ENCODE measurements at places on chromosomes 11 and 22.

DNA sequence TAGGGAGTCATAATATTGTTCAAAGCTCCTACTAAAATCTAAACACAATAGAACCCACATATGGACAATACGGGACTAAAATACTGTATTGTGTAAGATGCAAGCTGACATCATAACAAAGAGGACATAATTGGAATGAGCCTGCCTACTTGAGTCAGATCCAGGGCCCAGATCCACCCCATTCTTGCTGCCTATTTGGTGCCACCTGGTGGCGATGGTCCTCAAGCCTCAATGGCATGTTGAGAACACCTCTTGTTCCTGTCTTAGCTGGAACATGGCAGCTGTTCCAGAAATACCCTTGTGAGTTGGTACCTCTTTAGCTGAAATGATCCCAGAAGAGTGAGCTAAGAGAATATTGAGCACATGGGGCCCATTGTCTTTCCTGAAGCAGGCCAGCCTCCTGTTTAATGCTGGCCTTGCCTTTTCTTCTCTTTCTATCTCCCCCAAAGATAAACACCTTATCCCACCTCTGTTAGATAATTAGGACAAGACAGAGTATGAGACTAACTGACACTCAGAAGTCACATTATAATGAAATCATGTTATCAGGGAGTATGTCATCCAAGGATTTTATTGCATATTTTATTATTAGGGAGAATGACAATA lies 680.9 kb upstream of the ANO5 start:
- DNase-seq = peak; percentile 67

GRCh38 chr11:76253416-76253815 lies 47.1 kb upstream of the WNT11 start:
- DNase-seq = no peak

GRCh38 chr22:34879001-34879400 lies 187.0 kb upstream of the ISX start:
- no peak for DNase-seq

GRCh38 chr11:84691830-84692229 lies 935.3 kb downstream of the DLG2 start:
- DNase-seq = no peak

- DNase-seq = no peak
Observed at GRCh38 chr11:44416776-44417175, 106.8 kb upstream of the ALX4 start.

- no peak for DNase-seq
Observed at GRCh38 chr11:57764972-57765371, 3.4 kb downstream of the CTNND1 start.

GRCh38 chr11:126575849-126576248 lies 220.4 kb downstream of the ST3GAL4 start:
- no peak for DNase-seq

- no peak for DNase-seq
Observed at GRCh38 chr11:4804280-4804679, at the start of gene OR52R1. Gene OR52R1 (minus strand): TSS chr11:4804380. CDS start chr11:4804380, 0 bp downstream.

DNA sequence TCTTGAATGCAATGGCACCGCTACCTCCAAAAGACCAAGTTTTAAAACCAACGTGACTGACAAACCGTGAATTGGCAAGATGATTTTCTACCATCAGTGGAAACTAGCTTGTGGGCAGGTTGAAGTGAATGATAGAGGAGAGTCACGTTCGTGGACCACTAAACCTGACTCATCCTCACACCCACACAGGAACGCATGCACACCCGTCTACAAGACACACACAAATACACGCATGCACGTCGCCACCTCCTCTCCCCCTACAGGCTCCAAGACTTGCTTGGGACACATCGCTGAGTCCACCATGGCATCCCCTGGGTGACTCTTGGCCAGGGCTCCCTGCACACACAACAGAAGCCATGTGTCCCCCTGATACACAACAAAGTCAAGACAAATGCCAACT lies 14.4 kb downstream of the TMPRSS6 start:
- no peak for DNase-seq

DNA sequence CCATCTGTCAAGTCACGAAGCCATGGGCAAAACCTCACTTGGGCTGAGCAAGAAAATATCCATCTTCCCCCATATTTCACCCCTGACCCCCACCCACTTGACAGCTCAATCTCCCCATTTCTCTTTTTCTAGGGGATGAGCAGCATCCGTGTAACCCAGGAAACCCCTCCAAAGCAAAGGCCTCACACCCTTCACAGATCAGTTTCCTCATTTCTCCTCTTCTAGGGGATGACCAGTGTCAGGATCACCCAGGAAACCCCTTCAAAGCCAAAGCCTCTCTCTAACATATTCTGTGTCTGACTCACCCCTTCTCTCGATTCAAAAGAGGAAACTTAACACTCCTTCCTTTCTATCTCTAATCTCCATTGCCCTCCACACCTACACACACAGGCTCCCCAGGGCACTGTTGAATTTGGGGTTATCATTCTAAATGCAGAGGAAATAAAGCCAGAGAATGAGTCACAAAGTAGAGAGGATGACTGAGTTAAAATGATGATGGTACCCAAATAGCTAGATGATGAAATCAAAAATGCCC lies 439.7 kb downstream of the BUD13 start:
- DNase-seq = no peak

DNA sequence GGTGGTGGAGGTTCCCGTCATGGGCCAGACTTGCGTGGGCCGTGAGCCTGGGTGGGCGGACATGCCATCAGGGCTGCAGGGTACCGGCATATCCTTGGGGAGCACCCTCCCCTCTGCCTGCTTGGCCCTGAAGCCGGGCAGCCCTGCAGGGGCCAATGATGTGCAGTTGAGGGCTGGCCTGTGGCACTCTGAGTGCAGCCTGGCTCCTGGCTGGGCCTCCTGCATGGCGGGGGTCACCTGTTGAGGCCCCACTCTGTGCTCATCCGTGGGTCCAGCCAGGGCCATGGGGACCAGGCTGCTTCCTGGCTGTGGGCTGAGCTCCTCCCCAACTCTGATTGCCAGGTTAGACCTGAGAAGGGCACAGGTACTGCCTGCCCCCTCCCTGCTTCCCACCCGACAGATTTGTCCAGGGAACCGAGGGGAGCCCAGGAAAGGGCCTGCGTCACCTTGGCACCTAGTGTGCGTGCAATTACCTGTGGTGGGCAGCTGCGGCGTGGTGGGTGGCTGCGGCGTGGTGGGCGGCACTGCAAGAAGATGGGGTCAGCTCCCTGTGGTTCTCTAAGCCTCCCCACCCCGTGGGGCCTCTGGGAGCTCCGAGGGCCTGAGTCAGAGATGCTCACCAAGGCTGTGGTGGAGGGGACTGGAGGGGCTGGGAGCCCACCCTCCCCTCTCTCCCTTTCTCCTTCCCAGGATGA lies 16.2 kb downstream of the MUC6 start:
- DNase-seq = no peak

DNA sequence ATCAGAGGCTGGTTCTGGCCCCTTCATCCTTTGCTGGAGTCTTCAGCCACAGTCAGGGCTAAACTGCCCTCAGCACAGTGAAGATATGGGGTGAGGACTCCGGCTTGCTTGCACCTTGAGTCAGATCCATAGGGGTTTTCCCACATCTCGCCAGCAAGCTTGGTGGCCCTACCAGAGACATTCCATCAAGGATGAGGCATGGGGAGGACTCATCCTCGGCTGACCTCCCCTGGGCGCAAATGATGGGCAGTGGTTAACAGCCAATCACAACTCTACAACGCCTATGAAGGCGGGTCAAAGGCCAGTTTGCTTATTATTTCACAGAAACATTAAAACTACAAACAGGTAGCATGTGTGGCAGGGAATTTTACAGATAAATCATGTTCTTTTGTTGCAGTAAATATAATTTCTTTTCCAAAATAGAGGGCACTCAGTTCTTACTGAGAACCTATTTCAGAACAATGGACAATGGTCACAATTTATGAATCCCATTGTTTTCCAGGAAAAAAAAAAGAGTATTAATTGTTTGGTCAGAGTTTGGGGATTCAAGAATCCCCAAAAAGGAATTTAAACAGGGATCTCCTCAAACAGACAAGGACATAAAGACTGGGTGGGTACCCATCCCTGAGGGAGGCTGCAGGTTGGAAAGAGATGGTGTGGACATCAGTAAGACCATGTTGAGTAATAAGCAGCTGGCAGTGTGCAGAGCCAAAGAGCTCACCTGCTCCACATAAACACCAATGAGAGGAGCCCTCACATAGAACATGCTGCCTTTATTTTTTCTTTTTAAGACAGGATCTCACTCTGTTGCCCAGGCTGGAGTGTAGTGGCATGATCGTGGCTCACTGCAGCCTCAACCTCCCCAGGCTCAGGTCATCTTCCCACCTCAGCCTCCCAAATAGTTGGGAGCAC lies 14.8 kb downstream of the PLAAT3 start:
- no peak for DNase-seq

- no peak for DNase-seq
Observed at GRCh38 chr11:131661132-131661531, 290.7 kb downstream of the NTM start.

DNA sequence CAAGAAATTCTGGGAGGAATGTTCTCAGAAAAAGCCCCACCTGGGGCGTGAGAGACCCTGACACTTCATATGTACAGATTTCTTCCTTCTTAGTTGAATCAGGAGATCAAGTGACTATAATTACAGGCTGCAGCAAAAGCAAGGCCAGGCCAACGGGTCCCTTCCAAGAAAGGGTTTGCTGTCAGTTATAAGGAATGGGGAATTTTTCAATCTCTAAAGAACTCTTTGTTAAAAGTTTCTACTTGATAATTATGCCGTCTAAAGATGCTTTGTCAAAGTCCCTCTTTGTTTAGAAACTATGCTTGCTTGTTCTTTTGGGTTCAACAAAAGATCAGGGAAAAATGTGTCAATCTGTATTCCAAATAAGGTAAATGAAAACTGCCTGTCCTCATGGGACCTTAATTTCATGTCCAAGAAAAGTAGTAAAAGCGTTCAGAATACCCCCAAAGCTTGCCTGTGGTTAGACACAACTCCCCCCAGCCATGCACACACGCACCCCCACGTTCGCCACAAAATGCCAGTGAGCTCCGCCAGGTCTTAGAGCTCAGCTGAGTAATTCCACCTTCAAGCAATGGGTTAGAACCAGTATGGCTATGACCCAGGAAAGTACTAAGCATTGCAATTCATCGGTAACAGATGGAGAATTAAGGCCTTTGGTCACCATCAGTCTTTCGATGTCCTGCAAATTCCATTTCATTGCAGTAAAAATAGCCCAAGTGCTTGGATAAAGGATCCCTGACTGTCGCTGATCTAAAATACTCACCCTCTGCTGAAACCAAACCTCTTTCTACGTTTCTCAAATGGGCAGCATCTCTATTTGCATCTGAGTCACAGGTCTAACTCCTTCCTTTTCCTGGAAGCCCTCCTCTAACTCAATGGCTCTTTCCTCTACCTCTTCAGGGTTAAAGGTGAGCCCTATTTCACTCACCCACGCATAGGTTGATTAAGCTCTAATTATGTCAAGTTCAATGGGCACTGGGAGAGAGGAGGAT lies 419.2 kb upstream of the SYN3 start:
- no peak for DNase-seq

DNA sequence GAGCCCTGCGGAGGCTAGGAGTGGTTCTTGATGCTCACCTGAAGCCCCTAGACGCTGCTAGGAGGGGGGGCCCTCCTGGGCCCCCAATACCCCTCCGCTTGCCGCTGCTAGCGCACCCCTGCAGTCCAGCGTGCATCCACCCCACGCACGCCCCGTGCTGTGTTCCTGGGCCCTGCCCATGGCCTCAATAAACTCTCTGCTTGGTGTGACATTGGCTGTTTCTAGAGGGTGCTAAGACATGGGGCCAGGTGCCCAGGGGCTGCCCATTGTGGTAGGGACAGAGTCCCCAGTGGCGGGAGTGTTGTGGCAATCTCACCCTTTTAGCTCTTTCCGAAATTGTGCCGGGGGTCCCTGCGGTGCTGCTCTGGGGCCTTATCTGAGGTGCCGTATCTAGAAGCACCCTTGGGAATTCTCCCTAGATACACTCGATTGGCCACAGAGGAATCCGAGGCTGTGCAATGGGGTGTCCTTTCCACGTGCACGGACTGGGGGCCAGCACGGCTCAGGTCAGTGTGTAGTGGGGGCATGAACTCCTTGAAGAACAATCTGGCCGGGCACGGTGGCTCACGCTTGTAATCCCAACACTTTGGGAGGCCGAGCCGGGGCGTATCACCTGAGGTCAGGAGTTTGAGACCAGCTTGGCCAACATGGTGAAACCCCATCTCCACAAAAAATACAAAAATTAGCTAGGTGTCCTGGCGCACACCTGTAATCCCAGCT lies 10.9 kb downstream of the MAPK8IP2 start:
- no peak for DNase-seq

- no peak for DNase-seq
Observed at GRCh38 chr22:49623715-49624114, 204.0 kb downstream of the BRD1 start.

- DNase-seq = no peak
Observed at GRCh38 chr11:133825156-133825555, 20.2 kb downstream of the SPATA19 start.

DNA sequence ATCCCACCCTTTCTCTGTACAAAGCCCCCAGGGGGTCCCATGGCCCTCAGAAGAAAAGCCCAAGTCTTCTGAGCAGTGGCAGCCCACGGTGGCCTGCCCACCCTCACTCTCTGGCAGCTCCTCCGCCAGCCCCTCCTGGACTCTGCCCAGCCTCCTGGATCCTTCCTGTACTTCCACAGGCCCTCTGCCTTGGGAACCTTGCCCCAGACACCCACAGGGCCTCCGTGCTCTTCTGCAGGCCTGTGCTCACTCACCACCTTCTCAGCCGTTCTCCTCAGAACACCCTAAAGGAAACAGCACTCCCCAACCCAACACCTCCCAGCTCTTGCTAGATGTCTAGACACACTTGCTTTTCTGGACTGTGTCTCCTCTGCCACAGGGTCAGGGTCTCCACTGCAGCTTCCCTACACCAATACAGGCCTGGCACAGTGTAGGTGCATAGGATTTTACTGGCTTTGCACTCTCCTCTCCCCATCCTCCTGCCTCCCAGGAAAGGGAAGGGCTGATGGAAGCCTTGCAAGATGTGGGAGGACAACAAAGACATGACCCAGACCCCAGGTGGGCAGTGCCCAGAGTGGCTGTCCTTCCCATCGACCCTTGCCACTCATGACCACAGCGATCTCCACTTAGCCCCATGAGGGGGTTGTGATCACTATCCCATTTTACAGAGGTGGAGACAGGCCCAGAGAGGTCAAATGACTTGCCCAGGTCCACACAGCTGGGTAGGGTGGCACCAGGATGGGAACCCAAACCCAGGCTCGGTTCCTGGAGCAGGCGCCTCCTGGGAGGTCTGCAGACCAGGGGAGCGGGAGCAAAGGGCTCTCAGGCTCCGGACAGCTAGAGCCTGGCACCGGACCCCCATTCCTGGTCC lies 2.0 kb downstream of the SCARF2 start:
- DNase-seq = no peak

GRCh38 chr22:42938976-42939375 lies 76.0 kb downstream of the PACSIN2 start:
- DNase-seq = no peak

- DNase-seq = no peak
Observed at GRCh38 chr22:47628477-47629272, 866.2 kb downstream of the TBC1D22A start.
